M059J (cell line): ENCODE measurements at places on chromosomes 1 and 21. TPM values are rescaled to one million over a fixed set of nuclear protein-coding genes. Genes with fewer than 3 reads are reported as not detected.
A peak's percentile ranks its signal among the peaks of the same experiment; 100 is the strongest.

GRCh38 chr1:155082301-155083051 lies 3.8 kb downstream of the EFNA3 start:
- no peak for DNase-seq

- no peak for DNase-seq
Observed at GRCh38 chr1:234340528-234340927, 32.7 kb upstream of the COA6 start.

GRCh38 chr1:92924501-92924900 lies 36.8 kb downstream of the DIPK1A start:
- DNase-seq: no peak

DNA sequence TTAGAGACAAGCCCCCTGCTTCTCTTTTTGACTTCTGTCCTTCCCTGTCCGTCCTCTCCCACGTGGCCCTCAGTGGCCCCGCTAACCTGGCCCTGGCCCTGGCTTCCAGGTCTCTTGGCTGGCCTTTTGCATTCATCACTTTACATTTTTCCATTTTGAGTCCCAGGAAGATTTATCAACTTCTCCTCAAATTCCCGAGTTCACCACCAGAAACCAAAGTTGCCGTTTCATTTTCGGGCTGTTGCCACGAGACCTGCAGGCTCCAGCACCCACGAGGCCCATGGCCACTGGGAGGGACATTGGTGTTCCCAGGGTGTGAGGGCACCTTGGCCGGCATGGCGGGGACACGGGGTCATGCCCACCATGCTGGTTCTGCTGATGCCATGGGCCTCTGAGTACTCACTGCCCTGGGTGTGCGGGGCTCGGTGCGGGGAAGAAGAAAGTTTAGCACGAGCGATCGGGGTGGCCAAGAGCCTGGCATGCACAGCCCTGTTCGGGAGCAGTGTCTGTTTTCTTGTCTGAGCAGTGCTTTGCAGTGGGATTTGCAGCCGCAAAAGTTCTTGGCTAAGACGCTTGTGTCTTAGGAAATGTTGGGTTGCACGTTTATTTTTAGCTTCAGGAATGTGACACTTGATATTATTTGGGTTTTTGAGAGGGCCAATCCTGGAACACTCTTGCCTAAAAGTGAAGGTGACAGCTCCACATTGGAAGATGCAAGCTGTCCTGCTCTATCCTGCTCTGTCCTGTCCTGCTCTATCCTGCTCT lies 40.4 kb upstream of the ADARB1 start:
- no peak for DNase-seq

GRCh38 chr1:20087668-20088067 lies 17.7 kb downstream of the PLA2G5 start:
- DNase-seq: no peak

- peak; percentile 98 for DNase-seq
Observed at GRCh38 chr1:100894603-100895539, at the start of gene EXTL2. TSS of gene EXTL2 (minus strand) at chr1:100894842. CDS start at chr1:100888757, 6,085 bp downstream.

DNA sequence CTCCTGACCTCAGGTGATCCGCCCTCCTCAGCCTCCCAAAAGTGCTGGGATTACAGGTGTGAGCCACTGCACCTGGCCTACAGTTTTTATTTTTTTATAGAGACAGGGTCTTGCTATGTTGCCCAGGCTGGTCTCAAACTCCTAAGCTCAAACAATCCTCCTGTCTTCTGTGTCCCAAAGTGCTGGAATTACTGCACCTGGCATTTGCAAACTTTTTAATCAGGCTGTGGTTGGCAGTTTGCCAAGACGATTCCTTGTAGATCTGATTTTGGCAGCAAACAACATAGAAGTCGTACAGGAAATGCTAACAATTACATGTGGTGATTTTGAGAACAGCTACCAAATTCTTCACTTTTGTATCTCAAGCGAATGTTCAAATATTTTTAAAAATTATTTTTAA lies 10.1 kb downstream of the RBP7 start:
- no peak for DNase-seq

GRCh38 chr1:112549590-112549989 lies 40.8 kb downstream of the WNT2B start:
- DNase-seq: no peak

GRCh38 chr21:26110715-26111114 lies 59.9 kb downstream of the APP start:
- DNase-seq: no peak

Gene FMN2
- total RNA-seq: 6.0 and 19.2 TPM in 2 replicates

Gene RPTN
- not detected in 2 replicates for total RNA-seq

Gene NR1I3
- not detected in 2 replicates for total RNA-seq

Gene RGS4
- total RNA-seq: 80.4 and 84.8 TPM in 2 replicates
